NK-92 treated with Interleukin-12 subunit alpha and Interleukin-12 subunit beta, amount 100 ng/mL, for 24 hours (cell line): ENCODE measurements at places on chromosomes 3 and 15.

DNA sequence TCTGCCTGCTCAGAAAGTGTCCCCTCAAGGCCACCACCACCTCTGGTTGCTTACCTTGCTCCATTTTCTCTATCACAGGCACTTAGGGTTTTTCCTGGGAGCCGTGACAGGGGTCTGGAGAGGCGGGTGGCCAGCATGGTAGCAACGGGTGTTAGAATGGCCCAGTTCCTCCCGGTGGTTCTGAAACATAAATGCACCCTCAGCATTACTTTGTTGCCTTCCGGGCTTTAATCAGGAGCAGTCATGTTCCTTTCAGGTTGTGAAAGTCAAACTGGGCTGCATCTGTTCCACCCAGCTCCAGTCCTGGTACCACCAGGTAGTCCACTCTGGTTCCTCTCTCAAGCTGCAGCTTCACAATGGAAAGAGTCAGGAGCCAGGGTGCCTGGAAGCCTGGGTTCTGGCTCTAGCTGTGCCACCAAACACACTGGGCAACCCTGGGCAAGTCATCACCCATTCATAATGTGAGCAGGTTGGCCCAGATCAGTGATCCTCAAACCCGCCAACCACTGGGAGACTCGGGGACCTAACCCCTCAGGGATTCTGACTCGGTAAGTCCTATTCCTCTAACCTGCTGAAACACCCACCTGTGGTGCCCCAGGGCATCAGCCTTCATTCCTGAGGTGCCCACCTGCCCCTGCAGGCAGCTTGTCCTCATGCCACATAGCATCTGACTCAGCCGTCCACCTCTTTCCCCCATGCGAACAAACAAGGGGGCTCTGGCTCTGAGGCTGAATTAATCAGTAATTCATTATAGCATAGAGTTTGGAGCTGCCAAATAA, 9.3 kb downstream of the BDH1 start:
- DNase-seq: no peak

DNA sequence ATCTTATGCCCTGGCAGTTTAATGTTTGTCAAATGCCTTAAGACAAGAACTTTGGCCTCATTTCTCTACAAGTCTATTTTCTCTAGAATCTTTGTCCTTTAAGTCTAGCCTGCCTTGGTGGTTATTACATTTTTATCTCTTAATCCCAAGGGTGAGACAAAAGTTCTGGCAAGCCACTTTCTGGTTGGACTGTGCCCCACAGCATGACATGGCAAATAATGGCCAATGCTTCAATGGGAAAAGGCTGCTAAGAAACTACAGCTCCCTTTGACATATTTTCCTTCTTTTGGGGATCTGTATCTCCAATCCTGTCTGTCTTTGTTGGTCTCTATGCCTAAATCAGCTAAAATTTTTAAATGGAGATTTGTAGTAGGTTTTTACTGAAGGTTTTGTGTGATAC, 181.6 kb upstream of the MBNL1 start:
- no peak for DNase-seq

- no peak for DNase-seq
These were observed 136.2 kb downstream of the LRTM1 start for GRCh38 chr3:54791501-54792156.

DNA sequence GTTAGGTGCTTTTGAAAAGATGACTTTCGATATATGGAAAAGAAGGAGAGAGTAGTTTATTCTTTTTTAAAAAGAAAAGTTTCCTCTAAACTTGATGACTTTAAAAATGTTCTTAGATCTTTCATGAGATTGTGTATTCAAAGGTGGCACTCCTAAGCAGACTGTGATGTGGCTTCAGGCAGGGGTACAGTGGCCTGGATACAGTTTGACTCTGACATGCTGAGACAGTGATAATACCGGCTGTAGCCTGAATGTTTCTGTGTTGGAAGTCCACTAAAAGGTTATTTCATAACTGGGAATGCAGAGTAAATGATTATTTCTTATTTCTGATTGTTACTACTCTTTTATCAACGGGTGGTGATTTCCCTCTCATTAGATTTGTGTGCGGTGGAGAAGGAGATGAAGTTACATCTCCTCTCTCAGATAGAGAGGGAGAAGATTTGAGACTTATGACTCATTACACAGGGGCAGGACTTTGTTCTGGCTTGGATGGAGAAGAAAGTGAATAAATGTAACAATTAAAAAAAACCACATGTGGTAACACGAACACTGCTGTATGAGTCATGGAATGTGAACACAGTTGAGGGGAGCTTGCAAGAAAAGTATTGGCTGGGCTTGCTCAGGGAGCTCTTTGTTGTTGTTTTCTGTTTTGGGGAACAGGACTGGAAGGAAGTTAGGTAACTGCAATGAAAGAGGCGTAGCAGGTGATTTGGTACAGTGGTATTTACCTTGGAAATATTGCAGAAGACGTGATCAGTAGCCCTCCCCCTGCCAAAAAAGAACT, 21.6 kb downstream of the SPTSSB start:
- peak; percentile 39 for DNase-seq

GRCh38 chr3:47444103-47444502, 31.6 kb downstream of the SCAP start:
- DNase-seq: no peak

DNA sequence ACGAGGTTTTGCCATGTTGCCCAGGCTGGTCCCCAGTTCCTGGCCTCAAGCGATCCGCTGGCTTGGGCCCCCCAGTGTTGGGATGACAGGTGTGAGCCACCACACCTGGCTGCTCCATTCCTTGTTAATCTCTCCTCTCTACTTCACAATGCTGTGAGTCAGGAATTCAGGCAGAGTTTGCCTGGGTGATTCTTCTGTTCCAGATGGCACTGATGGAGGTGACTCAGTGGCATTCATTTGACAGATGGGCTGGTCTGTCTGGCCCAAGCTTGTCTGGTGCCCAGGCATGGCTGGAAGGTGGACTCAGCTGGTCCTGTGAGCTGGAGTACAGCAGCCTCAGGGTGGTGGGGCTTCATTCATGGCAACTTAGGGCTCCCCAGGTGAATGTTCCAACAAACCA, 43.2 kb downstream of the SLC6A20 start:
- DNase-seq: no peak

GRCh38 chr15:63088533-63089245, 33.0 kb upstream of the LACTB start:
- DNase-seq: no peak

DNA sequence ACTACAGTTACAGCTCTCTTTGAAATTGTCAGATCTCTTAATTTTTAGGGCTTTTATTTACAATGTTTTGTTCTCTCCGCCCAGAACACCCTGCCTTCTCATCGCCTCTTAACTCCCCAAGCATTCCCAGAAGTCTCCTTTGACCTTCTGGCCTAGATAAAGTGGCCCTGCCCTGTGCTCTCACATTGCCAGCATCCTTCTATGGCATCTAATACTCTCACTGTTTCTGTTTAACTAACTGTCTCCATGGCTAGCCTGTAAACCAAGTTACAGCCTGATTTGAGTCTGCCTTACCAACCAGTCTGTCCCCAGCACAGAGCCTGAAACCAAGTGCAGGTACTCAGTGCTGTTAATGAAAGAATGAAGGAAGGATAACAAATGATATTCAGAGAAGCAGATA, 19.9 kb downstream of the COL8A1 start:
- DNase-seq: no peak

- no peak for DNase-seq
These were observed 81.6 kb downstream of the DNASE1L3 start for GRCh38 chr3:58129041-58129770.

DNA sequence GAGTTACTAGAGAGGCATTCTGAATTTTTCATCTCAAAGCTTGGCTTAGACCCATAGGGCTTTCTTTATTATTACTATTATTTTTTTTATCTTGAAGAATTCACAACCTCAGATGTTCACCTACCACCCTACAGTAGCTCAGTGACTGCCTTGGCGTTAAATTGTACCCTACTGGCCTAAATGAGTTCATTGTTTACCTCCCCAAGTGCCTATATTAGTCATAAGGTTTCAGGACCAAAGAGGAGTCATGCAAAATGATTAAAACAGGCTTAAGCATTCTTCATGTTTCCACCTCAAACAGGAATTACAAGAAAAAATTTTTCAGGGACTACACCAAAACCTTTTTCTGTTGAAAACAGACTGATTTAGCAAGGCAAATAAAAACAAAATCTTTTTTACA, 751.5 kb downstream of the SQOR start:
- DNase-seq: no peak

- no peak for DNase-seq
These were observed 96.3 kb upstream of the BCL6 start for GRCh38 chr3:187841560-187841959.

- no peak for DNase-seq
These were observed 27.7 kb downstream of the EMC4 start for GRCh38 chr15:34252545-34252944.

DNA sequence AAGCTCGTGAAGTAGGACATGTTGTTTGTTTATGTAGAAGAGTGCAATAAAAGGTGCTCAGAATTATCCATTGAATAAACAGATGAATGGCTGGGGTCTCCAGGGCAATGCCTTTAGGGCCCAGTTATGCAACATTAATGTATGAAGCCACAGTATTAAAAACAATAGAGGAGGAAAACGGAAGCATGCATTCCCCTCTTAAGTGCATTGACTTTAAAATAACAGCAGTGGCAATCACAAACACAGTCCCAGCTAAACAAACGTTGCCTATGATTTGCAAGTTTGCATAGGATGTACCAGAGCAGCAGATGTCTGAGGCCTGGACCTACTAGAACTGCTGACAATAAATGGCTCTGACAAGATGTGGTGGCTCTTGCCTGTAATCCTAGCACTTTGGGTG, 60.6 kb upstream of the GCNT3 start:
- DNase-seq: no peak

GRCh38 chr3:43369404-43370292, 83.3 kb downstream of the SNRK start:
- DNase-seq: no peak

DNA sequence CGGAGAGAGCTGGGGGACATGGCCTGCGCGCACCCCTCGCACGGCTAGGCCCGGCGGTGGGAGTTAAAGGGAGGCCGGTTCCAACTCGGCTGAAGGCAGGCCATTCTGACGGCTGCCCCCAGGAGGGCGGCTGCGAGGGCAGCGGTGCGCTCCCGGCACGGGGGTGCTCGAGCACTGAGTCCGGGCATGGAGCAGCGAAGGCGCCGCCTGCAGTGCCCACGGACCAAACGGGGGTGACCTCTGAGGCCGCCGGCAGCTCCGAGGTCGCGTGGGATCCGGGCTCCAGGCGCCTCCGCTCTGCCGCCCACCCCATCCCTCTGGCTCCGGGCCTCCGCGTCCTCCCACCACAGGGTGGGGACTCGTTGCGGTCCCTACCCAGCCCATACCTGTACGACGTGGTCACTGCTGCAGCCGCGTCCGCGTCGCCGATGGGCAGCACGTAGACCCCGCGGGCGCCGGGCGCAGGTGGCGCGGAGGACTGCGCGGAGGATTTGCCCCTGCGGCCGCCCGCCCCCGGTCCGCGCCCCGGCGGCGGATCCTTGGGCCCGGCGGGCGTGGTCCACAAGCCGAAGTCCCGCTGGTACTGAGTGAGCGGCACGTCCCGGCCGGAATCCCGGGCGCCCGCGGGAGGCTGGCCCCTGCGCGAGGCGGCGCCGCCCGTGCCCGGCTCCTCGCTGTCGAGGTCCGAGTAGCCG, 469 bp downstream of the MAP6D1 start:
- DNase-seq: no peak

DNA sequence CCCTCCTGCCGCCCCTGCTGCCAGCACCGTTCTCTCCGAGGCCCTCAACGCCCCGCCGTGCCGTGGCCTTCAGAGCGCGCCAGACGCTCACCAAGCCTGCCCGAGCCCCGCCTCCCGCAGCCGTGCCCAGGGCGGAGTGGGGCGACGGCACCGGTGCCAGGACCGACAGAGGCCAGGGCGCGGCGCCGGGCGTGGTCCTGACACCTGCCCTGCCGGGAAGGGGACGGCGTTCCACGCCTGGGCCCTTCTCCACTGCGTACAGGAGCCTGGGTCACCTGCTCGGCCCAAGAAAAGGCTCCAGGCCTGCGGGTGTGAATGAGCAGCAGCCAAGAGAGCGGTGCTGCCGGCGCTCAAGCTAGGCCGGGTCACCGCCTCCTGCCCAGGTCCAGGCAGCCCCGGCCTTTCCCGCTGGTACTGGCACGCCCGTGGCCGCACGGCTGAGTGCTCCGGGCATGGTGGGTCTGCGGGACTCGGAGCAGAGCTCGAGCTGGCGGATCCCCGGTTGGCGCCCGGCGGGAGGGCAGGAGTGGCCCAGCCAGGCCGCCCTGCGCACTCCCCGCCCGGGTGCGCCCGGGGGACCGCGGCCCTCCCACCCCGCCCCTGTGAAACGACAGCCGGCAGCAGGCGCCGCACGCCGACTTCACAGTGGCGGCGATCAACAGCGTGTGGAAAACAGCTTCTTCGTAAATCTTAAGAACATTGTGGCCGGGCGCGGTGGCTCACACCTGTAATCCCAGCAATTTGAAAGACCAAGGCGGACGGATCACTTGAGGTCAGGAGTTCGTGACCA, 4.2 kb downstream of the OCA2 start:
- no peak for DNase-seq

GRCh38 chr15:47794252-47794914, 77.1 kb downstream of the SEMA6D start:
- DNase-seq: no peak

- DNase-seq: no peak
These were observed 172.8 kb upstream of the ICE2 start for GRCh38 chr15:60651734-60652141.

GRCh38 chr3:16738451-16738850, 133.2 kb upstream of the DAZL start:
- no peak for DNase-seq

- DNase-seq: no peak
These were observed 192.4 kb upstream of the DPH6 start for GRCh38 chr15:35738370-35738769.

DNA sequence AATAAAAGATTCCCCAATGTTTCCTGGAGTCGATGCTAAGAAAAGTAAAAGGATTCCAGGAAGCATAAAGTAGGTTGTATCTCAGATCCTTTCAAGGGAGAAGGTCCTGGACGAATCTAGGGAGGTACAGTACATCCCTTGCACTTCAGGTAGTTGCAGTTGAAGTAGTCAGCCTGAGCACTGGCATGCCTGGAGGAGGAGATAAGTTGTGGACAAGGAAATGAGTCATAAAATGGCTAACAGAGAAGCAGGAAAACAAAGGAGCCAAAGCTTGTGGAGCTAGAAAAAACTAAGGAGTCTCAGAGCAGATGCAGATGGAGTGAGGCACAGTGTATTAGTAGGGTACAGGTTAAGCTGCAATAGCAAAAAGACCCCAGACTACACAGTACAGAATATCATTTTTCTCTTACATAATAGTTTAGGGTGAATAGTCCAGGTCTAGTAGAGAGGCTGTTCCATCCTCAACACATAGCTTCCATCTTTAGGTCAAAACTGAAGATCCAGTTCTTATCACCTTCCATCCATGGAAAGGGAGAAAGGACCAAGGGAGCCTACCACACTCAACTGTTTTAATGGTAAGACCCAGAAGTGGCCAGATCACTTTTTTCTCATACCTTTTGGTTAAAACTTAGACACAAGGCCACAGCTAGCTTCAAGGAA, 41.3 kb downstream of the COL6A5 start:
- no peak for DNase-seq
